Activated T-cell treated with anti-CD3 and anti-CD28 coated beads for 1 hour (primary cell): ENCODE measurements at places on chromosomes 2 and 18.

GRCh38 chr18:23938043-23938756 lies 76.4 kb upstream of the TTC39C start:
- no peak for DNase-seq

DNA sequence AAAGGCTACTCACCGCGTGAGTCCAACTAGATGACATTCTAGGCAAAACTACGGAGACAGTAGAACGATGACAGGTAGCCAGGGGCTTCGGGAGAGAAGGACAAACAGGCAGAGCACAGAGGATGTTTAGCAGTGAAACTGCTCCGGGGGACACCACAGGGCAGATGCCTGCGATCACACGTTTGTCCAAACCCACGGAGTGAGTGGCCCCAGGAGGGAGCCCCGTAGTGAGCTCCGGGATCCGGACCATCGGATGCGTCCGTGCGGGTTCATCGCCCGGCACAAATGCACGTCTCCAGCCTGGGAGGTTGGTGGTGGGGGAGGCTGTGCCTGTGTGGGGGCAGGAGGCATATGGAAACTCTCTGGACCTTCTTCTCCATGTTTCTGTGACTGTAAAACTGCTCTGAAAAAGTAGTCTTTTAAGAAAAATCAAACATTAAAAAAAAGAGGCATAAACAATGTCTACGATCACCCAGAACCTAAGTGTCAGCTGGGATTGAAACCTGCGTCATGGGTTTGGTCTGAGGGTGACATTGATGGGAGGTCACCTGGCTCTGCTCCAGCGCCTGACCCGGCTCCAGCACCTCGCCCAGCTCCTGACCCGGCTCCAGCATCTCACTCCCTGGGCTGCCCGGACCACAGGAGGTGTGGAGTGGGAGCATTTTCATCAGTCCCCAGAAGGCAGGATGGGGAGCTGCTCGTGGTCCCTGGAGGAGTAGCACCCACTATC lies 83.0 kb upstream of the CTDP1 start:
- DNase-seq = no peak

GRCh38 chr18:37261988-37262387 lies 303.6 kb downstream of the CELF4 start:
- DNase-seq = no peak

DNA sequence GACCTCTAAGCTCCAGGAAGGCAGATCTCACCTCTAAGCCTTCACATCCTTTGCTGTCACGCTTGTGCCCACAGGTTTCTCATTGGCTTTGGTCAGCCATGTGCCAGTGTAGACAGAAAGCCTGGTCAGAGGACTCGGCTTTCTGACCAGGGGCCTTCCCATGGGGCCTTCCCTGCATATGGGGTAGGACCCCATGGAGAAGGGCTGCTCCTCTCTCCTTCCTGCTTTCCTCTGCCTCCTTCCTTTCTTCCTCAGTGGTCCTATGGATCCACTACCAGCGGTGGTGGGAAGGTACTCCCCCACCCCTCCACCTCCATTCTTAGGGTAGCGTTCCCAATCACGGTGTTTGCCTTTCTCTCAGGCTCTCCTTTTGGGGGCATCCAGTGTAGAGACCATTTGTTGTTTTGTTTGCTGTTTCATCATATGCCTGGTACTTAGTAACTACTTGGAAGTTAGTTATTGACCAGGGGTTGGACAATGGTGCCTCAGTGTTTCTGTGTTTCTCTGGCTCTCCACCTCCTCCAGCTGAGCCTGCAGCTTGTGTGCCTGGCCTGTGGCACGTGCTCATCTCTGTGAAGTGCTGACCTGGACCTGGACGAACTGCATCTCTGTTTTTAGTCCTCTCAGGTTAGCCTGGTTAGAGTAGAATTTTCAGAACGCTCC lies 71.6 kb downstream of the ZNF407 start:
- DNase-seq = no peak

GRCh38 chr2:137846993-137847392 lies 117.3 kb upstream of the HNMT start:
- no peak for DNase-seq

DNA sequence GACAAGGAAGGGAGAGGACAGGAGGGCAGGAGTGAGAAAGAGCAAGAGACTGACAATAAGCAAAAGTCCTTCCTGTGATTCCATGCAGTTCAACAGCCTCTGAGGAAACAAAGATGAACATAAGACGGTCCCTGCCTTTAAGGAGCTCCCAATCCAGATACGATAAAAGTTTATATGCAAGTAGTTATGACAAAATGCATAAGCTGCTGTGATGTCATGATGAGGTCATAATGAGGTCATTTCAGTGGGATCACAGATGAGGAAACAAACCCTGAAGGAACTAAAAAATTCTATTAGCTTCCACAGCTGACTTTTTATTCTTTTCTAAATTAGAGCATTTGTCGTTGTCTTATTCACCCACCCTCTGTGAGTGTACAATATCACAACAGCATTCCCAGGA lies 458.5 kb upstream of the ACVR2A start:
- no peak for DNase-seq

DNA sequence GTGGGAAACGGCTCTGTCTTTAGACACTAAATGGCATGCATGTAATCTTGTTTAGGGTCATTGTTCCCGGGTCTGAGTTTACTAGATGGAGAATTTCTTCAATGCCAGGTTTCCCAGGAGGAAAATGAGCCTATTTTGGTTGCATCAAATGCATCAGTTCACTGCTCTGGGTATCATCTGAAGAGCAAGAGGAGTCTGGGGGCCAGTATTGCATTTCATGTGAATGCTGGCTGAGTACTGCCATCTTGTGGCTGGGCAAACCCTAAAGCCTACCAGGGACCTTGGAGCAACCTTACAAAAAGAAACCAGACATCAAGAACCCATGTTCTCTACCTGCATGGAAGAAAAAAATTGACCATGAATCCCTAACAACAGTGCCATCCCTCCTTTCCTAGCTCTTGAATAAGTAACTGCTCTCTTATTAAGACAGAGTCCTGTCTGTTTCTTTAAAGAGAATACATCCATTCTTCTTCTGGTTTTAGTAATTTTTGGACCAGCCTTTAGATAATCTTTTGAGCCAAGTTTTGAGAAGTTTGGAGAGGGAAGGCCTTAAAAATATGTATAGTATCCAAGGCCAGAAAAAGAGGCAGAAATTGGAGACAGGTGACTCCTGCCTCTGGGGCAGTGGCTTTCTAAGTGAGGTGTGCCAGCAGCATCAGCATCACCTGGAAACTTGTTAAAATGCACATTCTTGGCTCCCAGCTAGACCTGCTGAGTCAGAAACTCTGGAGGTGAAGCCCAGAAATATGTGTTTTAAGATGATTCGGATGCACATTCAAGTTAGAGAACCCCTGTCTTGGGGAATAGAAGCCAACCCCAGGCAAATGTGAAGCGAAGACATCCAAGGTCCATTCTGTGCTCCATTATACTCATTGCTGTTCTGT lies 261.0 kb upstream of the CXCR4 start:
- DNase-seq = peak; percentile 62

GRCh38 chr2:208359632-208359986 lies 47.0 kb upstream of the PTH2R start:
- DNase-seq = no peak

GRCh38 chr2:104444889-104445288 lies 409.0 kb upstream of the POU3F3 start:
- no peak for DNase-seq

- DNase-seq = no peak
Measured at GRCh38 chr2:217834744-217835513, 167.9 kb downstream of the TNS1 start.

DNA sequence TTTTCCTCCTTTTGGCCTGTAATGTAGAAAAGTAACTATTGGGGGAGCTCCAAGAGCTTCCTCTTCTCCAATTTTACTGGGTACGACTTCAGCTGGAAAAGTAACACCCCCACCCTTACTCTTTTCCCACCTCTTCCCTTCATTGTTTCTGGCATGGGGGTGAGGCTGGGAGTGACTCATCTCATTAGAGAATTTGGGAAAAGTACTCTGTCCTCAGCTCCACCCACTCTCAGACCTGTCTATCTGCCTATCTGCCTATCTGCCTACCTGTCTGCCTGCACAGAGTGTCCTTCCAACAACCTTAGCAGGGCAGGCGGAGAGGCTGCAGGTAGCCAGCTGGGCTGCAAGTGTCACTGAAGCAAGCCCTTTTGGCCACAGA lies 93.6 kb downstream of the EPHA4 start:
- no peak for DNase-seq

DNA sequence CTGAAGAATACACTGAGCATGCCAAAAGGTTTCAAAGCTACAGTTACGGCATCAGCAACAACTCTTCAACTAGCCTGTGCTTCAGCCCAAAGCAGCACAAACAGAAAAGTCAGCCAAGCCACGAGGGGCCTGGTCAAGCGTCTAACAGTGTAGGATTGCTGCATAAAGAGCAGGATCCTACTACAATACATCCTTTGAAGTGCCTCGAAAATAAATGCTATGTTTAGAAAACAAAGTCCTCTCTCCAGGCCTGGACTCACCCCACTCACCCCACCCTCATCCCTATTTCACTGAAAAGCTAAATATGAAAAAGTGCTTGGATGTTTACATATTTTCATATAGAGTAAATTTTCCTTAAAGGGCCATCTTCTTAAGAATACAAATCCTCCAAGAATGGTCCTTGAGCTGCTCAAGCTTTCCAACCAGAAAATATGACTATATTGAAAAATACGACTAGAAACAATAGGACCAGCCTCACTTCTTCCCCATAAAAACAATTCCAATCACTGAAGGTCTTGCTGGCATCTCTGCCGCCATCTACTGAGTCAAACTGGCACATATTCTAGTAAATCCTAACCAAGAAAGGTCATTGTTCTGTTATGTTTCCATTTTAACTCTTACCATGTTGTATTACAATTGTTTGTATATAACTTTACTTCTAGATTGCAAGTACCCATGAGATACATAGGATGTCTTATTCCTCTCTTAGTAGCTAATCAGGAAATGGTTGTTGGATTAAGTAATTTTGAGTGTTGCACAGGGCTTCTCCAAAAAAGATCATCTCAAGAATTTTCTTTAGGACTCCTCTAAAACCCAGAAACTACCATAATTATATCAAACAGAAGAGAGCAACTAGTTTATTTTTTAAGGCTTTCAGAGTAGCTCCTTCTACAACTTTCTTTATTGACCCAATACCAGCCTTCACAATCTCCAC lies 63.6 kb downstream of the CLHC1 start:
- peak; percentile 23 for DNase-seq
